CD4-positive, alpha-beta T cell treated with Interleukin-1 beta for 1 hour (primary cell): ENCODE measurements at places on chromosomes 2 and 18.

DNA sequence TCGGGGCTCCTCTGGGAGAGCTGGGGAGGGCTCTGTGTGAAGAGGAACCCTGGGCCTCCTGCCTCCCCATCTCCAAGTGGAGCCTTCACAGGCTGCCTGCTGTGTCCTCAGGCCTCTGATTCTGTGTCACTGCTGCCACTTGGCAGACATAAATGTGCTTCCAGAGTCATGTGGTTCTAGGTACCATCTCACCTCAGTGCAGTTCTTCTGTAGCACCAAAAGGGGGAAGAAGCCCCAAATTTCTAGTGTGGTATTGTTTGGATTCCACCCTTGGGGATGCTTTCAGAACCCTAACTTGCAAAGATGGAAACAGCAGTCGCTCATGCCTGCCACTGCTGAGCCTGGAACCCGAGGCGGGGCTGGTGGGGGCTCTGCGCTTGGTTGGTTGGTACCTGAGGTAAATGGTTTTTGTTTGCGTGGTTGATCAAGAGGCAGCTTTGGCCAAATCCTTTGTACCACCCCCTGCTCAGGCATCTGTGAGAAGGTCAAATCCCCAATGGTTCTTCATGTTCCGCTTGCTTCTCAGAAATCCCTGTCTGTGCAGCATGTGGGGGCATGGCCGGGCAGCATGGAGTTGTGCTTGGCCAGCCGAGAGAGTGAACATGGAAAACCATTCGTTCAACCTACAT is 27.5 kb downstream of the COA5 start:
- DNase-seq: no peak

DNA sequence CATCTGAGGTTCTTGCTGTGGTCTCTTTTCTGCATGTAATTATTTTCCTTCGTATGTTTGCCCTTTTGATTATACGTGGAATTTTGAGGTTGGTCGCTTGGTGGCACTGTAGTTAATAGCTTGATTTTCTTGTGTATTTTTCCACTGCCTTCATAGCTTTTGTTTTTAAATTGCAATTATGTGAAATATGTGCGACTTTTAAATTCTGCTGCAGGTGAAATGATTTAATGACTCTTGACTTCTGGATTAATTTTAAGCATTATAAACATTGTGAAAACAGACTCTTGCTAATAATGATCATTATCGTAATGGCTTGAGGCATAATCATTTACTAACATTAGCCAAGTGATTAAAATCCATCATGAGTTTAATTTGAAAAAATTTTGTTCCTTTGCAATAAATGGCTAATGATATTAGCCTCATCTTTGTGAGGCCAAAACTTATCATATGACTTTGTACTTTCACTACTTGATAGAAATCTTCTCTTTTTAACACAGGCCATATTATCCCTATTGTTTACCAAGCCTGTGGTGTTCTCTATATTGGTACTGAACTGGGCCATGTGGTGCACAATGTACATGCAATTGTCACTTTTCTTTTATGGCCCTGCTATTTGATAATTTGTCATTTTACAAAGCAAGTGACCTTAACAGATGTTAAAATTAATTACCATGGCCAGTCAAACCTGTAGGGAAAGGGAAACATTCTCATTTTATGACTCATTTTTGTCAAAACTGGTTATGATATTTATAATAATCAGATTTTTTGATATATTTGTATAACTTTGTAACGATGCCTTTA is 62.8 kb upstream of the NEUROD1 start:
- DNase-seq: peak; percentile 44

- no peak for DNase-seq
These were observed 1399.8 kb upstream of the ACVR2A start for GRCh38 chr2:146444987-146445386.

GRCh38 chr2:75790121-75790813 is 79.6 kb upstream of the GCFC2 start:
- DNase-seq: no peak

GRCh38 chr18:12699747-12700146 is 2.8 kb downstream of the CEP76 start:
- DNase-seq: no peak

GRCh38 chr2:40528564-40528963 is 76.7 kb upstream of the SLC8A1 start:
- DNase-seq: no peak

DNA sequence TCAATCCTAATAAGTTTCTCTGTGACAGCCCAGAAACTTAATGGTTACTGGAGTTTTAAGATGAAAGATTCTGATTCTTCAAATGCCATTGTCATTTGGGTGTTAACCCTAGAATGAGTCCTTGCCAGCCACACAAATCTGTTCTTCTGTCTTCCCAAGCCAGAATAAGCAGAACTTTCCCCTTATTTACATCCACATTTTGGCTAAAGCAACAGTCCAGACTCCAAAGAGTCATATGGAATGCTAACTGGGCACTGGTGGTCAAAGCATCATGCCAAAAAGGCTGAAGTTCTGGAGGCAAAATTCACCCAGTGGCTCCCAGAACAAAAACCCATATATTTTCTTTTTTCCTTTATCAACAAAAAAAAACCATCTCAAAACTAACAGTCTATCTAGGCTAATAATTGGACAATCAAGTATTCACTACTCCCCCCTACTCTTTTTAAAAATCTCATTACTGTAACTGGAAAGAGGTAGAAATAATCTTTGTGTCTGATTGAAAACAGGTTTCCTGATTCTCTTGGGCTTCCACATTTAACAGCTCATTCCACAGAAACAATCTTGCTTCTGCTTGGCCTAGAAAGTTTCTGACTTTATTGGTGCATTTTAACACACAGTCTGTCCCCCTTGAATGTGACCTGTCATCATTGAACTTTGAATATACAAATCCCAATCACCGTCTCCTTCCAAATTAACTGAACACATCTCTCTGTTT is 89.6 kb upstream of the SETBP1 start:
- DNase-seq: no peak

DNA sequence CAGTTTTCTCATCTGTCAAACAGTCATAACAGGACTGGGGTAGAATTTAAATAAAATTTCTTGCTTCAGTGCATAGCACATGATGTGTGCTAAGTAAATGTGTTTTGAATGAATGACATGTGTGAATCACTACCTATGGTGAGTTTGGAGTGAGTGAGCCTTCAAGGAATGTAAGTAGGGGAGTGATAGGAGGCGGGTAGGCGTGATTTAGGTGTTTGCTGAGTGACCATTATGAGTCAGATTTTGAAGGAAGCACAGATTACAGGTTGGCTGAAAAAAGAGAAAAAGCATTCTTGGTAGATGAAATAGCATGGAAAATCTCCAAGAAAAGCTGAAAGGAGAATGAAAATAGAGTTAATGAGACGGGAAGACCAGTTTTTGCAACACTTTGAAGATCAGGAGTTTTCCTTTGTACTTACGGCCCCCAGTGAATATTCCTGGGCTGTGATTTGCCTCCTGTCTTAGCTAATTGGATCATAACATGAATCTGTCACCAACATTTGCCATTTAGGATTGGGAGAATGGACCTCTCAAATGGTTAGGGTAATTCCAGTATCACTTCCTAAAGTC is 136.9 kb upstream of the GATA6 start:
- no peak for DNase-seq

- no peak for DNase-seq
These were observed 279.9 kb upstream of the CELF4 start for GRCh38 chr18:37845498-37845897.

DNA sequence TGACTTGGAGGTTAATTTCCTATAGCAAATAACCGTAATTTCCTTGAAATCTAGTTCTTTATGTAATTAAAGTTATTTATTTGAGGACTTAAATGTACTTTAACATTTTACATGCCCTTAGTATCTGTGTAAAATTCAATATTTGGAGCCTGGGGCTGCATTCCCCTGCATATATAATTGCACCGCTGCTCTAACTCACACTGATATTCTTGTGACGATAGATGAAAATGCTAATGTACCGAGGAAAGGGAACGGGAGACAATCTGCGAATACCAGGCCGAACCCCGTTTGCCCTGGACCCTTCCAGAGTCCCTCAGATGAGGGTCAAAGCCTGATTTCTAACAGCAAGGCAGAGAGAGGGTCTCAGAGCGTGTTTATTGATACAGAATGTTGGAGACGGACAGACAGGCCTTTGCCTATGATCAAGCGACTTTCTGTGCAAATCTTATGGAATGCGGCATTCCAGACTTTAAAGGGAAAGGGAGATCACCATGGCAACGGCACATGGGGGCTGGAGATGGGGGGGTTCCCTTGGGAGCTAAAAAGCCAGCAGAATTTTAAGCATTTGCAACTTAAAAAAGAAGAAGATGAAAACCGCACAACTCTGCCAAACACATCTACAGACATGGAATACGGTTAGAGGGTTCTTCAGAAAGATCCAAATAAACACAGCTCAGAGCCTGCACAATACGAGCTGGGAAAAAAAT is 57.6 kb upstream of the TWIST2 start:
- DNase-seq: no peak

- no peak for DNase-seq
These were observed 21.6 kb downstream of the KIF1A start for GRCh38 chr2:240798327-240798905.

- no peak for DNase-seq
These were observed 102.4 kb upstream of the STON1 start for GRCh38 chr2:48427552-48427951.
